Left lobe of liver (tissue), 2 donors: ENCODE measurements at places on chromosomes 7 and 10. TPM values are rescaled to one million over a fixed set of nuclear protein-coding genes. Genes with fewer than 3 reads are reported as not detected.
A peak's percentile ranks its signal among the peaks of the same experiment; 100 is the strongest.

The ATP6V0A4 gene
- total RNA-seq: not detected

- peak; percentile 83 for DNase-seq
These were observed 48.6 kb upstream of the CNPY1 start for GRCh38 chr7:155594961-155595366.

The FBXL13 gene
- 0.18 TPM for total RNA-seq

GRCh38 chr7:1275451-1276381 lies 43.0 kb downstream of the UNCX start:
- DNase-seq: no peak

- no peak for DNase-seq
These were observed 68.9 kb downstream of the FAM53B start for GRCh38 chr10:124675261-124675660.

The RET gene
- 1.1 TPM for total RNA-seq

GRCh38 chr10:22737587-22737986 lies 23.2 kb upstream of the PIP4K2A start:
- no peak for DNase-seq

DNA sequence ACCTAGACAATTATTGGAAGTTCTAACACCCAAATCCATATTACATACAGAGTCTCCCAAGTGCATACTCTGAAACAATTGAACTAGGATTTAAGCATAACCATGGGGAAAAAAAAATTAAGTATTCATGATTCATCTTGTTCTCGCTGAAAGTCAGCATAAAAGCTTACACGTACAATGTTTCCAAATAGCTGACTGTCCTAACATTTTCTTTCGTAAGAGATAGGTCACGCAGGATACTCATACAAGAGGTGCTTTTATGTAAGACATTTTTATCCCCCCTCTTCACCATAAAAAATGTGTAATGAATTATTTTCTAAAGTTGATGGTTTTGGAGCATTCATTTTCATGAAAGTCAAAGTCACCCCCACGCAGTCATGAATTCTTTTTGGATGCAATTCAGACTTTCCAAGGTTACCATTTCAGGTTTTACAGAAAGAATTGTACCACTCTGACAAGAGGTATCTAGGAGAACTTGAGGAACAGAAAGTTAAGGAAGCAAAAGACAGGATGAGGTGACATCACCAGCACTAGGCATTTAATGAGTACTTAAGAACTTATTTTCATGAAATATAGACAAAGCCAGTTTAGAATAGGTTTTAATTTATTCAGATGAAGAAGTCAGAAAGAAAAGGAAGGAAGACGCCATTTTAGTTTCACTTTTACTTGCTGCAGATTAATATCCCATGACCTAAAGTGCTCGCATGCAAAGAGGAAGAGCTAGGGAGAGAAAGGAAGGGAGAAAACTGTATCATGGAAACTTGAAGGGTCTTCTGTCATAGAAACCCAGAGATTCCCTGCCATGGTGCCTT lies 55.8 kb downstream of the TMEM26 start:
- DNase-seq: no peak

The ZNF488 gene
- total RNA-seq: 0.08 TPM

The CHCHD1 gene
- total RNA-seq: 14.1 TPM

DNA sequence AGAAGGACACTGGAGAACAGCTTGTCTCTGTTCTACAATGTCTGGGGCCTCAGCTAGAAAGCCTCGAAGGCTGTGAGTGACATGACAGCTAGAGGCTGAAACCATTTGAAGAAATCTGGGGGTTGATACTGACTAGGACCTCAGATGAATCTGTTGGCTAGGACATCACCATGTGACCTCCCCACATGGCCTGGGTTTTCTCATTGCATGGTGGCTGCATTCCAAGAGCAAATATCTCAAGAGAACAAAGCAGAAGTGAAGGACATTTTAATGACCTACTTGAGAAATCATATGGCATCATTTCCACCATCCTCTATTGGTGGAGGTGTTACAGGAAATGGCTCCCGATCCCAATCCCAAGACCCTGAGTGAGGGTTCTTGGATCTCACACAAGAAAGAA lies 450.6 kb upstream of the AUTS2 start:
- no peak for DNase-seq

The FGFR2 gene
- 22.6 TPM for total RNA-seq

DNA sequence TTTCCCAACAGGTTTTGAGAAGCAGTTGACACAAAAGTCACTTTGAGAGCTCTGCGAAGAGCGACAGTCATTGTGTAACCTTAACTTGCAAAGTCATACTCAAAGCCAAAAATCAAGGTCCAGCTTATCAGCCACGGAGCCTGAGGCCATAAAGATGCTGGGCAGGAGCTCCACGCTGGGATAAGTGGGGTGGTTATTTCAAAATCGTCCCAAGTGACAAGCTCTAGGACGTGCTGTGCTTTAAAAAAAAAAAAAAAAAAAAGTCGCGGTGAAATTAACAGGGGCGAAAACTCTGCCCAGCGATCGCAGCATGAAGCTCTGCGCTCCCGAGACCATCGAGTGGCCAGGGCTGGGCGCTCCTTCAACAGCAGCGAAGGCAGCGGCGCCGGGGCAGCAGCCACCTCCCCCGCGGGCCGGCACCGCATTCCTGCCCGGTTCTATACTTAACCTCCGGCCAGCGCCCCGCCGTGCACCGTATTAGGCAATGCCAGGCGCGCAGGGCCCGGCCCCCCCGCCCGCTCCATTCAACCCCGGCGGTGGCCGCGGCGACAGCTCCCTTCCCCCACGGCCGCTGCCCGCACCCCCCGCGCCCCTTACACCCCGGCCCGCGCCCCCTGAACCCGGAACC lies 657 bp downstream of the HACD1 start:
- DNase-seq: peak; percentile 66

GRCh38 chr7:32673275-32673983 lies 178.1 kb downstream of the AVL9 start:
- no peak for DNase-seq

DNA sequence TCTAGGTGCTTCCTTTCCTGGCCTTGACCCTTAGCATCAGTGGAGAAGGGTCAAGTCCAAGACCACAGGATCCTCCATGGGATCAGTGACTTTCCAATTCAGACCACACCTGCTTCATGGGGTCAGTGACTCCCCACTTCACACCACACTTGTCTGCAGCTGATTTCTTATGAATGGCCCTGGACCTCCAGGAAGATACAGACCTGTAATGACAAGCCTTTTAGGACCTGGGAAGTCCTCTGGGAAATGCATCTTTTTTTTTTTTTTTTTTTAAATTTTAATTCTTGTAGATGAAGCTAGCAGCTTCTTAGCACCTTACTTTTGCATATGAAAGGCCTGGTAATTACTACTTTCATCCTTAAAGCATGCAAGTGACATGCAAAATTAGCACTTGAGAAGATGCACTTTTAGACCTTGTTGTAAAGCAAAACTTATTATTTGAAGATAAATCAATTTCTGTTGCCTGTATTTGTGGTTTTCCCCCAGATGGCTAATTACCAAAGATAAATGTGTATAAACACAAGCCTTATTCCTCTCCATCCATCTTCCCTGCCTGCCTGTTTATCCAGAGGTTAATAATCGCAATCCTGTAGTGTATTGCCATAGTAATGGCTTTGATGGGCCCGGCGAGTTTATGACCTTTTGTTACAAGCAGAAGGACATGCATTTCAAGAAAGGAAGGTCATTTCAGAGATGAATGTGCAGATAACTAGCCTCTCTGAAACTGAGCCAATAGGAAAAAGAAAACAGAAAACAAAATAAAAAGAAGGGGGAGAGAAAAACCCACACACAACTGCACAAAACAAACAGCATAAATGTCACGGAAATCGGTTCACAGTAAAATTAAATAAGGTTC lies 1018.7 kb downstream of the TYW1 start:
- DNase-seq: no peak

The WNT8B gene
- not detected for total RNA-seq

DNA sequence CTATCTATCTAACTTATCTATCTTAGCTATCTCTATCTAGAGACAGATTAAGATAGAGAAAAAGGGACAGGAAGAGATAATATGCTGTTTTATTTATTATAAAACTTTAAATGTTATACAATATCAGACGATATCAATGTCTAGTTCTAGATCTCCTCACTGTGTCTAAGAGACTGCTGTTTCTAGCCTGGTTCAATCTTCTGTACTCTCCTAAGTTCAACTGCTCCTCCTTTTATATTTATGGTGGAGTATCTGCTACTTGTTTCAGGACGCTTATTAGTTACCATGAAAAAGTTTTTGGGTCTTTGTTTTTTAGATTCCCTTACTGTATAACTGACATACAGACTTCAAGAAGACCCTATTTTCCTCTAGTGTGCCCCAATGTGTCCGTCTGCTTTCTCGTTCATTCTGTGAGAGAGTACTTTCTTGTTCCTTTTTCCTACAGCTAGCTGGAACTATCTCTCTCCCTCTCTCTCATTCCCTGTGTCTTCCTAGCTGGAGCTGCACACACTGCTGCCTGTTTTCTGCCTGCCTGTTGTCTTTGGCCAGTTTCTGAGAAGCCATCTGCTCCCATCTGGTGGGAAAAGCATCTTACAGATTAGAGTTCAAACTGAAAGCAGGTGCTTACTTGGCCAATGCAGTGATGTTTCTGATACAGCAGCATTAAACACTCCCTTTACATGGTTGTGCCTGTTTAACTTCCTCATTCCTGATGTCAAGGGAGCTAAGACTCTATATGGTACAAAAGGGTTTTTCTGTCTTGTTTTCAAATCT lies 49.4 kb upstream of the ARL4A start:
- no peak for DNase-seq

The ABCC2 gene
- total RNA-seq: 254 TPM

The ADCY1 gene
- 12.8 TPM for total RNA-seq

DNA sequence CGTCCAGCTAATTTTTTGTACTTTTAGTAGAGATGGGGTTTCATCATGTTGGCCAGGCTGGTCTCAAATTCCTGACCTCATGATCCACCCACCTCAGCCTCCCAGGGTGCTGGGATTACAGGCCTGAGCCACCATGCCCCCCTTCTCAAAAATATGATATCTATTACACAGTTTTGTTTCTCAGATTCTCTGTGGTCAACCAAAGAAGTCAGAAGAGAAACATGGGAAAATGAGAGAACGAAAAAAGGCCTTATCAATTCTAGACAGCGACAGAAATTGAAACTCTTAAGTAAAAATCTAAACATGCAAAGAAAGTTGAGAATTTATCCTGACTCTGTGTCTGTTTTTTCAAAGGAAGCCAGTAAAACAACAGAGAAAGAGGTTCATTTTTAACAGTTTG lies 283.8 kb upstream of the PLXDC2 start:
- DNase-seq: no peak

DNA sequence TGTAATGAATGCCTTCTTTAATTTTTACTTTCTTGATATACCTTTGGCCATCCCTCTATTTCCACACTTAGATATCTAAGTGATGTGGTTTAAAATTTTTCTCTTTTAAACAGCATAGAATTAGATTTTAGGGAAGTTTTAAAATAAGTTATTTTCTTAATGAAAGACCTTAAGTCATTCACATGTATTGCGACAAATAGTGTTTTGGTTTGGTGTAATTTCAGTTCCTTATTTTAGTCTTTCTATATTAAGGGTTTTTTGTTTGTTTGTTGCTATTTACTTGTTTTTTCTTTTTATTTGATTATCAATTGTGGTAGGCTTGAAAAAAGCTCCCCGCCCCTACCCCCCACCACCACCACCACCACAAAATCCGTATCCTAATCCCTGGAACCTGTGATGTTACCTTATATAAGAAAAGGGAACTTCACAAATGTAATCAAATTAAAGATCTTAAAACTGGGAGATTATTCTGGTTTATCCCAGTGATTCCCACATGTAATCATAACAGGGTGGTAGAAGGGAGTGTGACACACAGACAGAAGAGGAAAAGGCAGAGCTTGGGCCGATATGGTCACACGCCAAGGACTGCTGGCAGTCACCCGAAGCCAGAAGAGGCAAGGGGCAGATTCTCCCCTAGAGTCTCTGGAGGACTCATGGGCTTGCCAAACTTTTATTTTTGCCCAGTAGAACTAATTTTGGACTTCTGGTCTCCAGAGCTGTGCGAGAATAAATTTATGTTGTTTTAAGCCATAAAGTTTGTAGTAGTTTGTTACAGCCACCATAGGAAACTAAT lies 149.7 kb downstream of the NPSR1 start:
- DNase-seq: no peak

The CLRN3 gene
- total RNA-seq: 25.1 TPM

DNA sequence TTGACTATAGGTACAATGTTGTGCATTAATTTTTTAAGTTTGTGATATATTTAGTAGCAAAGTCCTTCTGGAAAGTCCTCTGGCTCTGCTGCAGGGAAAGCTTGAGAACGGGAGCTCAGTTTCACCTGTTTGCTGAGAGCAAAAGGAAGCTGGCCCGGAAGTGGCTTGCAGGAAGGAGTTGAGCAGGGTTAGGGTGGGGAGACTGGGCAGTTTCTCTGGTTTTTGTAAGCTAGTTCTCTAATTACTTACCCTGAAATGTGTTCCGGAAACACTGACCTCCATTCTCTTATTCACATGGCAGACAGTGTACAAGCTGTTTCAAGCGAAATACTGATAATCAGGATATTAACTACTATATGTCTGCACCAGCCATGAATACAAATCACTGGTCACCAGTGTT lies 22.3 kb downstream of the MAP3K8 start:
- no peak for DNase-seq

GRCh38 chr10:113992471-113993011 lies 51.1 kb upstream of the ADRB1 start:
- DNase-seq: peak; percentile 71

DNA sequence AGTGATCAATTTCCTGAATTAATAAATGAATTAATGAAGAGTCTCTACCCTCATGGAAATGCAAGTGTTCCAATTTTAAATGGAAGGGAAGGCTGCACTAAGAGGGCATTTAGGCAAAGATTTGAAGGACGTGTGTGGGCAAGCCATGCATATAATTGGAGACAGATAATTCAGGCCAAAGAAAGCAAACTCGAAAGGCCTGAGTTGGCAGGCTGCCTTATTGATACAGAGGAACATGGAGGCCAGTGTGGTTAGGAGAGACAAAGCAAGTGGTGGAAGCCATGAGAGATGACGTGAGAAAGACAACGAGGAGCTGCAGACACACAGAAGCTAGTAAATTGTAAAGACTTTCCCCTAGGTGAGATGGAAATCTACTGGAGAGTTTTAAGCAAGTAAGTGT lies 15.4 kb upstream of the PCLO start:
- no peak for DNase-seq

DNA sequence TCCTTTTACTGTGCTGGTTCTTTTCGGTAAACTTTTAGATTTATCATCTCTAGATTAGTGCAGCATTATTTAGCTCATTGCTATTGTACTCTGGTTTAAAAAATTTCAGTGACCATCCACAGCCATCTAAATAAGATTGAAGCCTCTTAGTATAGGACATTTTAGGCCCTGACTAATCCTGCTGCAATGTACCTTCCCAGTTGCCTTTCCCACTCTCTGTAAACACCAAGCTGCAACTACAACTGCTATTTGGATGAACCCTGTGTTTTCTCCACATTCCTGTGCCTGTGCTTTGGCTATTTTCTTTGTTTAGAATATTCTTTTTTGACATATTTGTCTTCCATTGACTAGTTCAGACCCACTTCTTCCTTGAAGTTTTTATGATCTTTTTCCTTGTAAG lies 314.6 kb downstream of the AUTS2 start:
- DNase-seq: no peak

- DNase-seq: no peak
These were observed 667.6 kb upstream of the FOXK1 start for GRCh38 chr7:4014346-4015050.
